BJ (cell line): ENCODE measurements at places on chromosomes 3 and 15.

DNA sequence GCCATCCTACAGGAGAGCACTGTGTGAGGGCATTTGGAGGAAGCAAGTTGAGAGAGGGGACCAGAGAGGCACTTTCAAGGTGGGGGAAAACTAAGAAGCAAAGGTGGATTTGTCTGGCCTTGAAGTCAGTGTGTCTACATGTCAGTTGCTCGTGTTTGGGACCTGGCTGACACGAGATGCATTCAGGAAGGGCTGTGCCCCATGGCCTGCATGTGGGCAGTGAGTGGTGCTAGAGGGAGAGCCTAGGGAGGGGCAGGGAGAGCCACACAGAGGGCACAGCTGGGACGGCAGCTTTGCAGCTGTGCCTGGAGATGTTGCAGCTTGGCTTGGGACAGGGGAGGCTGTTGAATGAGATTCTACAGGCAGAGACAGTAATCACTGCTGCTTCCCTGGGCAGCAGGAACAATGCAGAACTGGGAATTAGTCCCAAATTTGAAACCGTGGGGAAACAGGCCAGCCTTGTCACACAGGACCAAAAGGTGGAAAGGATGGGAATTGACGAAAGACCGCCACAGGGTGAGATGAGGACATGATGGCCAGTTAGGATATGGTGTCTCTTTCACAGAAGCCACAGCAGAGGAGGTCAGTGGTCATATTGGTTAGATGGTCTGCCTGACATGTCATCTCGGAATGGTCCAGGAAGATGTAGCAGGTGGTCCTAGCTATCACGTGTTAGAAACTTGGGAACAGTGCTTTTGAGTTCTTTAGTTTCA is 10.0 kb downstream of the SEC61A1 start:
- DNase-seq, result no peak

- DNase-seq, result no peak
These were observed 57.2 kb downstream of the GPR156 start for GRCh38 chr3:120227710-120228347.

- no peak for DNase-seq
These were observed 567.7 kb downstream of the NAALADL2 start for GRCh38 chr3:175426805-175427204.

DNA sequence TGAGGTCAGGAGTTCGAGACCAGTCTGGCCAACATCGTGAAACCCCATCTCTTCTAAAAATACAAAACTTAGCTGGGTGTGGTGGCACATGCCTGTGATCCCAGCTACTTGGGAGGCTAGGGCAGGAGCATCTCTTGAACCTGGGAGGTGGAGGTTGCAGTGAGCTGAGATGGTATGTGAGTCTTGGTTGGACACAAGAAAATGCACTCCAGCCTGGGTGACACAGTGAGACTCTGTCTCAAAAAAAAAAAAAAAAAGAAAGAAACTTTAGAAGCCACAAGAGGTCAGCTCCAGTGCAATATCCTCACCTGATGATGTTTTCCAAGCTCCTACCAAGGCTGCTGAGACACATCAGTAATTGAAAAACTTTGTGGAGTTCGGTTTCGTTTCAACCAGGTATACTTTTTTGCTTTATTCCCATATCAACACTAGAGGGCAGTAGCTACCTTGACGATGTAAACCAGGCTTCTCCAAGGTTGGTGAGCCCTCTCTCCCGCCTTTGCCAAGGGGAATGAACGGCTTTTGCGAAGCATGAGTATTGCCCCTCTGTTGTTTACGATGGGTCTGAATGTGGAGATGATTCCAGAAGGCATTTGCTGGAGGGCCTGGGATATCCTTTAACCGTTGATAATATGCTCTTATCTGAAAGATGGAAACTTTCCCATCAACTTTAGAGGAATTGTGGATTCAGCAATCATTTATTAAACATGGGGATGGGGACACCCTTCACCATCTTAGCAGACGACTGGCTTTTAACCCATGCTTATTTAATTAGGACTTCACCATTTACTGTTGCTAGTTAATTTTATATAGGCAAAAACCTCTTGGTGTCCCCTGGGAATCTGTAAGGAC is 202.8 kb downstream of the SV2B start:
- no peak for DNase-seq

GRCh38 chr3:179016979-179017670 is 54.5 kb downstream of the ZMAT3 start:
- DNase-seq, result no peak

DNA sequence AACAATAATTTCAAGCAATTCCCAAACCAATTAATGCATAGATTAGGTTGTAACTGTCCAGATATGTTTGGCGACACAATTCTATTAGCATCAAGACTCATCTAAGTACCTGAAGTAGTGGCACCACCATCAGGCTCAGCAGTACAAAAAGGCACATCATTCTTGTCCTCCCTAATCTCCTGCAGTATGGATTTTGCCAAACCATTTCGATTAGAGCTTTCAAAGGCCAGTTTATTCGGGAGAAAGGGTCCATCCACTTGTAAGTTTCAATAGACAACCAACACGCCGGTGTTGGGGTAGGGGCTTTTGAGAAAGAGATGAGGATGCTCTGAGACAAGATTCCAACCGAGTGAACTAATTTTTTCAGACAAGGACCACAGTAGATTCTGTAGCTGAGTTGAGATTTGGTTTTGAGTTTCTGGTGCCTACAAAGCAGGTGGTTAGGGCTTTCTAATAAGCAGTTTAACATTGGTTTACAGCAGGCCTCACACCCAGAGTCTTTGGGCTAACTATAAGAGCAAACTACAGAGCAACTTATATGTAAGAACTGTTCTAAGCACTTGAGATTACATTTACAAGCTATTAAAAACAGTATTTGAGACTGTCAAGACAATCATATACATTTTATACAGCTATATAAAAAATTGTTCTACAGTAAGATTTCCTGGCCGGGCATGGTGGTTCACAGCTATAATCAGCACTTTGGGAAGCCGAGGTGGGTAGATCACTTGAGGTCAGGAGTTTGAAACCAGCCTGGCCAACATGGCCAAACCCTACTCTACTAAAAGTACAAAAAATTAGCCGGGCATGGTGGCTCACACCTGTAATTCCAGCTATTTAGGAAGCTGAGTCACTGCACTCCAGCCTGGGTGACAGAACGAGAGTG is 4.5 kb downstream of the RPL22L1 start:
- no peak for DNase-seq

DNA sequence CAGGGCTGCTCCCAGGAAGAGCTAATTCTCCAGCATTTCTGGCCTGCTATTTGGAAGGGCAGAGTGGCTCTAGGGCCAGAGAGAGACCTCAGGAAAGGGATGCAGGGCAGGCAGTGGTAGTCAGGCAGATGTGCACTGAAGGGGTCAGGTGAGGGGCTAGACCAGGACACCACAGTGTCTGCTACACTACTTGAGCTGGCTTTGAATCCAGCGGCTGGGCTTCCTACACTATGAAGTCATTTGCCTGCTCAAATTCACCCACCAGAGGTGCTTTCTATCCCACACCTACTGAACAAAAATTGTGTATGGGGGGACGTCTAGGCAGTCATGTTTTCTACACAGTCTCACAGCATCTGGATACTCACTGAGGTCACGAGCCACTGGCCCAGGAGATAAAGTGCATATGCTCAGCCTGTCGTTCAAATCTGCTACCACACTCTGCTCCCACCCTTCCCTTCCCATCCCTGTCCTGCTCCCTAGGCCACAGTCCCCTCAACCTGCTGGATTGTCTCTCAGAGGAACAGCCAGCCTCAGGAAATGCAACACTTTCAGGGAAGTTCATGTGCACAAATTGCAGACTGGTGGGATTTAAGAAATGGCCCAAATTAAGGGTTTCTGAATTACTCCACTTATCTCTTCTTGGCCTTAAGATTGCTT is 49.9 kb upstream of the SLC6A11 start:
- no peak for DNase-seq

- no peak for DNase-seq
These were observed 5.8 kb upstream of the NRROS start for GRCh38 chr3:196633555-196634151.

DNA sequence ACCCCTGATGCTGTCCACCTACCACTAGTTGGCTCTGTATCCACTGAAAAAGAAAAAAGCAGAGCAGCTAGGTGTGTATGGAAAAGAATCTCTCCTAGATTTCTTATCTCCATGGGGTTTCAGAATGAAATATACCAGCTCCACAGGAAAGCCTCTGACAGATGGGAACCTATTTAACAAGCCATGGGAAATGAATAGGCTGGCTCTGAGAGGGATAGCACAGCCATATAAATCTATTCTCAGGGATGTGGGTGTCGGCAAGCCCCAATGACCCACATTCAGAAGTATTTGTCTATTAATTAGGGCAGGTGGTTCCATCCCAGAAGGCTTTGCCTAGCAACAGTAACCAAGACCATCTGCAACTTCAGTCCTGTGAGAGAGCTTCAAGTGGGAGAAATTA is 694.1 kb downstream of the AGBL1 start:
- DNase-seq, result no peak

DNA sequence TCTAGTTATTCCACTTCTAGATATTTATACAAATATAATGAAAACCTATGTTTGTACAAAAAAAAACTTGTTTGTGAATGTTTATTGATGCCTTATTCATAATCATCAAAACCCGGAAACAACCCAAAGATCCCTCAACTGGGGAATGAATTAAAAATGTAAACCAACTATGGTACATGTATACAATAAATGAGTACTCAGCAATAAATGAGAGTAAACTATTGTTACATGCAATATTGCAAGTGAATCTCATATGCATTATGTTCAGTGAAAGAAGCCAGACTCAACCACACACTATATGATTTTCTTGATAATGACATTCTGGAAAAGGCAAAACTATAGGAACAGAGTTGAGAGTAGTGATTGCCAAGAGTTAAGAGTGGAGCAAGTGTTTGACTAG is 12.3 kb downstream of the ZNF860 start:
- DNase-seq, result no peak

- no peak for DNase-seq
These were observed 1066.0 kb downstream of the AGBL1 start for GRCh38 chr15:87145696-87146095.

DNA sequence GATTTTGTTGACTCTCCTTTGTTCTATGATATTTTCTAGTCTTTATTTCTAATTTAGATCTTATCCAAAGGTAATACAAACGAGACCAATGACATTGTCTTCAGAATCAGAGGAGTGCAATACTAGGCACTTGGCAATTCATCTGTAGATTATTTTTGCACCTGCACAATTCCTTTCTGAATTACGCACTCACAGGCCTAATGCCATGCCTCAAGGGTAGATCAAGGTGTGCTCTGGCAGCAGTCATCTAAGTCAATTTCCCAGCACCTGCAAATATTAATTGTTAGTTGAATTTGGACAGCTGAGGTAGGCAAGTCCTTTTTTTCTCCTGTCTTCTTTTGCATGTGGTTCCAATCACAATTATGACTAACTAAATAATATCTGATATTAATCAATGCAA is 653.2 kb downstream of the ROBO2 start:
- DNase-seq, result no peak

DNA sequence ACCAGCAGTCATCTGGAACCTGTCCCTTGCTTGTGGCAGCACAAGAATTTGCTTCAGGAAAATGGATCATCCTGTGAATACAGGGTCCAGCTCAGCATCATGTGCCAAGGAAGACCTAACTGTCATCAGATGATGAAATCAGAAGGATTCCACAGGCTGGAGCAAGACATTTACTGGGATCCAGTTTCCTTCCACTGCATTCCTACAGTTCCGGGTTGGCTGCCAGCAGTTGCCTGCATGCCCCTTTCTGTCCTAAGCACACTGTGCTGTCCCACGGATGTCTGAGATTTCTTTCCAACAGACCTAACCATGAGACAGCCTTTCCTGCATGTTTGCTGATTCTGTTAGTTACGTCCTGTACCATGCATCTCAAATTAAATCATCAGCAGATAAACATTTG is 140.7 kb downstream of the IMPG2 start:
- peak; percentile 44 for DNase-seq

GRCh38 chr3:31356941-31357340 is 175.8 kb upstream of the STT3B start:
- no peak for DNase-seq
